ENCODE measurements at places on chromosomes 3 and 15. TPM values are rescaled to one million over a fixed set of nuclear protein-coding genes. Genes with fewer than 3 reads are reported as not detected.

Gene NECTIN3
- 34.1 TPM for polyA plus RNA-seq

Gene DNASE1L3
- polyA plus RNA-seq: 2.5 TPM

DNA sequence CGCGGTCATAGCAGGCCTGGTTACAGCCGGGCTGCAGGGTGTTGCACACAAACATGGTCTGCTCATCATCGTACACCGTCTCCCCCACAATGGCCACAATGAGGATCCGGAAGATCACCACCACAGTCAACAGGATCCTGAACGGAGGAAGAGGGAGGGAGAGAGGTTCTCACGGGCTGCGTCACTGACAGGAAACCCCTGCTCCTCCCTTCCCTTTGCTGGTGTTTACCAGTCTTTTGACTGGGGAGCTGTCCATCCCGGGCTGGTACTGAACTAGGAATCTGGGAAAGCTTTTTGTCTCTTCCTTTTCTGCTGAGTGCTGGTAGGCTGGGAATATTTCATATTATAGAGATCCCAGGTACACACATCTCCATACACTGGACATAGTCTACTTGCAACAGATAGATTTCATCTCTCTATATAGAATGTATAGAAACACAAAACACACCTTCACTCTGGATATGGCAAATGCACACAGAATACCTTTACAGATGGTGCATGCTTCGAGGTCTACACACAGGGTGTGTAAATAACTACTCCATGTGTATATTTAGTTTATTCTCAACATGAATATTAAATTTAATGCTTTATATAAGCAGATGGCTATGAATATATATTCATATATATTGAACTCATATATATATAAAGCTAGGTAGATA, 1.4 kb downstream of the GJD2 start:
- peak; percentile 55 for DNase-seq

DNA sequence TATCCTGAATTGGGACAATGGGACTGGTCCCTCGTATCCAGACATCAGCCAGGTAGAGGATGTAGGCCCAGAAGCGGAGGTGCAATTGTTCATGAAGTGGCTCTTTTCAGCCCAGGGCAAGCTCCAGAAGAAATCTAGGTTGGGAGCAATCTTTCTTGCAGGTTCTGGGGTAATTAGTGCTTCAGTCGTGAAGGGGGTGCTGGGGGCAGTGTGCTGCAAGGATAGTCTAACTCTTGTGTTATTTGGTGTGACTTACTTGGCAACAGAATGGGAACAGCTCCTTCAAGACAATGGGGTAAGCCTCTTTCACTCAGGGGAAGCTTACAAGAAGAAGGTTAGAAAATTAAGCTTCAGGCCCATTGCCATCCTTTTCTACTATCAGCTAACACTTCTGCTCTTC, 273.0 kb downstream of the DIPK2A start:
- no peak for DNase-seq

DNA sequence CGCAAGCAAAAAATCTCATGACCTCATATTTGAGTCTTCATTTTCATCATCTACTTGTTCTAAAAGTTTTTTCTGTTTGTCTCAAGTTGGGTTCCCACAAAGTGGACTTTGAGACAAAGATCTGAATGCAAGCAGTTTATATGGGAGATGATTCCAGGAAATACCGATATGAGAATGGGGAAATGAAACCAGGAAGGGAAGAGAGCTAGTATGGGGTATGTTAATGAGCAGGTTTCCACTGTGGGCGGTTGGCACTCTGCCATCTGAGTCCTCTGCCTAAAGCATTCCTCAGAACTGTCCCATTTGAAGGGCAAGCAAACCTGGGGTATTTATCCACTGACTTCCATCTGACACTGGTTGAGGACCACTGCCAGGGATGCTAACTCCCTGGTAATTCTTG, 8.8 kb downstream of the ADPRH start:
- DNase-seq: no peak

DNA sequence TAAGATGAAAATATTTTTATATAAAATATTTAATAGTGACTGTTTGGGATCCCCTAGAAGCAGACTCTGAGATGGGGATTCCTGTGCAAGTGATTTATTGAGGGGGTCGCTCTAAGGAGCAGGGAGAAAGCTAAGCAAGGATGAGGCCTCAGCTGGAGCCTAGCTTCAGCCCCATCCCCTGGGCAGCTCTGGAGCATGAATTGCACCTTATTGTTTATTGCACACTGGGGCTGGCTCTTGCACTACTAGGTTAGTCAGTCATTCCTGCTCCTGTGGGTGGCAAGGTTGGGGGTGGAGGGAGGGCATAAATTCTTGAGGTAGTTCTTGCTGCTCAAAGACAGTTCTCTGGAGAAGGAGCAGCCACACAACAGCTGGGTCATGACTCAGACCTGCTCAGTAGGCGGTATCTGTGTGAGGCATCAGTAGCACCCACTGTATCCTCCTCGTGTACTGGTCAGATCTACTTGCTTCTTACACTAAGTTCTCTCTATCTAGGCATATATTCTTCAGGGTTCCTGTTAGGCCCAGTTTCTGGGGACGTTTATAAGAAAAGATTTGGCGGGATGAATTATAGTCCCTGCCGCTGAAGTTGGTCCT, 27.2 kb upstream of the TNFSF10 start:
- no peak for DNase-seq

DNA sequence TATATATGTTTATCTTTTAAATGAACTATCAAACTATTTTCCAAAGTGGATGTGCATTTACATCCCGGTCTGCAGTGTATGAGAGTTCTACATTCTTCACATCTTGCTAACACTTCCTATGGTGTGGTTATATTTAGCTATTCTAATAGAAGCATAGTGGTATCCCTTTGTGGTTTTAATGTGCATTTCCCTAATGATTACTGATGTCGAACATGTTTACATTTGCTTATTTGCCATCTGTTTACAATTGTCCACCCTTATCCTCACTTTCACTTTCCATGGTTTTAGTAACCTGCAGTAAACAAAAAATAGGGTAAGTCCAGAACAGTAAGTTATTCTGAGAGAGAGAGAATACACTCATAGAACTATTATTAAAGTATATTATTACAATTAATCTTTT, 360.5 kb upstream of the NAALADL2 start:
- DNase-seq: no peak

DNA sequence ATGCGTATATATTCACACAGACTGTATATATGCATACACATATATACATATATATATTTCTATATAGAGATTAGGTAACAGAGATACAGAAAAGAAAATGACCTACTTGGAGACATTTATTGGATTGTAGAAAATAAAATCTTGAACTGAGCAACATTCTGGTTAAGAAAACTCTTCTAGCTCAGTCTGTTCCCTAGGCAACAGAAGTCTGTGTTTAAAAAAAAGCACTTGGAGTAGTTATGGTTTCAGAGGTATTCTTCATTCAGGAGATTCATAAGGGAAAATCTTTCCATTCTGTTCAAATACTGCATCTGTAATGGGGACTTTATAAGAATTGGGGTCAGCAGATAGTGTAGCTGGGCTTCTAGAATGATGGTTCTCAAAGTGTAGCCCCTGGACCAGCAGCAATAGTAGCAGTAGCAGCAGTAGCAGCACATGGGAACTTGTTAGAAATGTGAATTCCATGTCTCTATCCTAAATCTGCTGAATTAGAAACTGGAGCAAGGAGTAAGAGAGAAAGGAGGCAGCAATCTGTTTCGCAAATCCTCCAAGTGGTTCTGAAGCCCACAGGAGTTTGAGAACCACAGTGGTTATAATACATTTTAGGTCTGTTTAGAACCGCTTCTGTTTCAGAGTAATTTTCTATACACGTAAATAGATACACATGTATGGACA, 112.8 kb upstream of the TMEM108 start:
- no peak for DNase-seq

DNA sequence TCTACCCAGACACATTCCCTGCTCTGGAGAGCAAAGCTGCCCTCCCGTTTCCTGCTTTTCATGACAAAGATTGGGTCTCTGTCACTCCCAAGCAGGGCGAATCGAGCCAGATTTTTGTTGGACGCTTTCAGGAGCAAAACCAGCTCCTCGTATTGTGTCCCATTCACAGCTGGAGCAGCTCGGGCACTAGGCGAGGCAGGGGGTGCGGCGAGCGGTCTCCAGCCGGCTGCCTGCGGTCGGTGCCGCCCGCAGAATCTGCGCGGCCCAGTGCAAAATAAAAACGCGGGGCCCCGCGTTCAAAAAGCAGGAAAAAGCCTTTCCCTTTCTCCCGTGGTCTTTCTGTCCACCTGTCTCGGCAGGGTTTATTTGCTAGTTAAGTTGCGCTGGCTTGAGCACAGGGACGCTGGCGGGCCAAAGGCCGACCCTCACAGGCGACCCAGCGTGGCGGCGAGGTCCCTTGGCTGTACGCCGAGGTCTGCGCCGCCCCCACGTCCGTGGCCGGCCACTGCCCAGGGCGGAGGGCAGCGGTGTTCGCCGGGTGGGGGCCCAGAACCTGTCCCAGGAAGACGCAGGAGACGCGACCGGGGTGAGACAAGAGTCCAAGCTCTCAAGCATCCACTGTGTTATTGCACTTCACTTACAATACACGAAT, 71.2 kb downstream of the CYP19A1 start:
- no peak for DNase-seq

- DNase-seq: no peak
Measured at GRCh38 chr3:125318871-125319270, 56.3 kb downstream of the ZNF148 start.

Gene LIPH
- 1.2 TPM for polyA plus RNA-seq

GRCh38 chr3:11507719-11508118, 136.0 kb downstream of the VGLL4 start:
- DNase-seq: no peak

DNA sequence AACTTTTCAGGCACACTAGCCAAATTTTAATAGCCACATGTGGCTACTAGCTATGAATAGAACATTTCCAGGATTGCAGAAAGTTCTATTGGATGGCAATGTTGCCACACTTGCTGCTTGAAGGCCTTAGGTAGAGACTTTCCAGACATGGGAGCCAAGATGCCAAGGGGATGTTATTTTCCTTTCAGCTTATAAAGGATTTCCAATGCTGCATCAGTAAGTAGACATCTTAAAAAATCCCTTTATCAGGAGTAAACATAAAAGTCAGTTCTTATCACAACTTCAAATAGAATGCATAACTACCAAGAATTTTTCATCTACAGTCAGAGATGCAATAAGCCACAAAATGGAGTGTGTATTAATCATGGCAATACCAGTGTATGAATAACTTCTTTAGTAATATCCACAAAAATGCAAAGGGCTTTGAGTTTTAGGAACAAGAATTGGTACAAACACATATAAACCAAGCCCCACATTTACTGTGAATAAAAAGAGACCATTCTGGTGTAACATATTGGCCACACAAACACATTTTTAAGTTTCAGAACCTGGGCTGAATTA, 457.1 kb upstream of the ADAMTS9 start:
- DNase-seq: no peak

DNA sequence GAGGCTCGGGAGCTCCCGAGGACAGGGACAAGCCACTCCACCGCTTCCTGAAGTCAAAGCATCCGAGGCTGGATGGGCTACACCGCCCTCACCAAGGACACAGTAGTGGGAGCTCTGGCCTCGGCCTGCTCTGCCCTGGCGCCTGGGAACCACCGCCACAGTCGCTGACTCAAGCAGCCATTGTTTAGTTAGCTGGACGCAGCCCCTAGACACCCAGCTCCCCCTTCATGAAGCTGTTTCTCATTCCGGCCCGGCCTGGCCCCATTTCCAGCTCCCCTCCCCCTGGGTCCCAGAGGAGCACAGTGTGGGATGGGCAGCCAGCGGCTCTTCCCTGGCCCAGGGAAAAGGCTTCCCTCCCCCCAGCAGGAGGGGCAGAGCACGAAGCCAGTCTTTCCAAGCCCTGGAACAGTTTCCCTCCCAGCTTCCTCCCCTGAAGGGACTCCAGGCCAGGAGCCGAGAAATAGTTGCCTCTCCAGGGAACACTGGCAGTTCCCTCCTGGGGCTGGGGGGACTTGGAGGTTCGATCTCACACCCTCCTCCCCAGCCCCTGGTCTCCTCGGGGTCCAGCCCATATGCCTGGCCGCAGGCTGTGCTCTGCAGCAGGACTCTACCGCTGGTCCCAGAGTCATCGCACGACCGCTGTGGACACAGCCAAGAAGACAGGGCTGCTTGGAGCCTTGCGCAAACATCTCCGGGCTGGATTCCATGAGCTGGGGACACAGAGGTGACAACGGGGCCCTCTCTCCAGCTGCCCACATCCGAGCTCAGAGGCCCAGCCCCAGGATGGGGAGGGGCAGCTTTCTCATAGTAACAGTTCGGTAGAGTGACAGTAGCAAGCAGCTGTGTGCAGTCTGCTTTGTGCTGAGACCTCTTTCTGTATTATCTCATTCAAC, 10.0 kb downstream of the PLXND1 start:
- no peak for DNase-seq

Gene ARGFX
- polyA plus RNA-seq: not detected

Gene INSYN1
- 22.4 TPM for polyA plus RNA-seq

Gene STT3B
- polyA plus RNA-seq: 174 TPM

DNA sequence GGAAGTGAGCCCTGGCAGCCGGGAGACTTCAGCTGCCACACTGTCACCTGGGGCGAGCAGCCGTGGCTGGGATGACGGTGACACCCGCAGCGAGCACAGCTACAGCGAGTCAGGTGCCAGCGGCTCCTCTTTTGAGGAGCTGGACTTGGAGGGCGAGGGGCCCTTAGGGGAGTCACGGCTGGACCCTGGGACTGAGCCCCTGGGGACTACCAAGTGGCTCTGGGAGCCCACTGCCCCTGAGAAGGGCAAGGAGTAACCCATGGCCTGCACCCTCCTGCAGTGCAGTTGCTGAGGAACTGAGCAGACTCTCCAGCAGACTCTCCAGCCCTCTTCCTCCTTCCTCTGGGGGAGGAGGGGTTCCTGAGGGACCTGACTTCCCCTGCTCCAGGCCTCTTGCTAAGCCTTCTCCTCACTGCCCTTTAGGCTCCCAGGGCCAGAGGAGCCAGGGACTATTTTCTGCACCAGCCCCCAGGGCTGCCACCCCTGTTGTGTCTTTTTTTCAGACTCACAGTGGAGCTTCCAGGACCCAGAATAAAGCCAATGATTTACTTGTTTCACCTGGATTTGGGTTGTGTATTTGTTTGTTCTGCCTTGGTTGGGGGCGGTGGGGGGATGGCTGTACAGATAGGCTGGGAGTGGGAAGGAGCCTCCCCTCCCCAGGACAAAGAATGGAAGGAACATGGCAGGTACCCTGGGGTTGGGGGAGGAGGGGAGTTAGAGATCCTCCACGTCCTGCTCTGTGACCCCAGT, 2.9 kb upstream of the GRM2 start:
- DNase-seq: no peak

Gene TNNC1
- 4.8 TPM for polyA plus RNA-seq

GRCh38 chr3:175421902-175422301, 562.8 kb downstream of the NAALADL2 start:
- no peak for DNase-seq

Gene CCDC32
- 28.8 TPM for polyA plus RNA-seq

GRCh38 chr15:37019479-37020433, 80.6 kb downstream of the MEIS2 start:
- DNase-seq: no peak

GRCh38 chr3:167102071-167102470, 278.0 kb downstream of the ZBBX start:
- DNase-seq: no peak

GRCh38 chr15:64502551-64502950, 42.2 kb downstream of the ZNF609 start:
- DNase-seq: no peak

Gene LYZL4
- not detected for polyA plus RNA-seq
